Stimulated activated CD4-positive, alpha-beta T cell treated with anti-CD3 and anti-CD28 coated beads, Interleukin-15, amount 100 ng/mL, for 1 hour (primary cell): ENCODE measurements at places on chromosomes 7 and 10.

GRCh38 chr7:603152-603951 lies 83.7 kb upstream of the PDGFA start:
- DNase-seq: no peak

DNA sequence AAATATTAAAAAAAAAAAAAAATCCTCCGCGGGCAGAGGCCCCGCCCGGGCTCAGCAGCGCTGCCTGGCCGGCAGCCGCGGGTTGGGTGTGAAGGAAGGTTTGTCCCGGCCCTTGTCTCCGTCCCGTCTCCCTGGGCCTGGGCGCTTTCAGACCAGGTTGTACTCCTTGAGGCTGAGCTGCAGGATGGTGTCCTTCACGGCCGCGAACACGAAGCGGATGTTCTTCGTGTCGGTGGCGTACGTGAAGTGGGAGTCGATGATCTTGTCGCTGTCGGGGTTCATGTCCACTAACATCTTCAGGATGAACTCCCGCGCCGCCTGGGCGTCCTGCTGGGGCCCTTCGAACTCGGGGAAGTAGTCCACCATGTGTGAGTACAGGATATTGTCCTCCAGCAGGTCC lies 123.7 kb upstream of the KCTD7 start:
- no peak for DNase-seq

DNA sequence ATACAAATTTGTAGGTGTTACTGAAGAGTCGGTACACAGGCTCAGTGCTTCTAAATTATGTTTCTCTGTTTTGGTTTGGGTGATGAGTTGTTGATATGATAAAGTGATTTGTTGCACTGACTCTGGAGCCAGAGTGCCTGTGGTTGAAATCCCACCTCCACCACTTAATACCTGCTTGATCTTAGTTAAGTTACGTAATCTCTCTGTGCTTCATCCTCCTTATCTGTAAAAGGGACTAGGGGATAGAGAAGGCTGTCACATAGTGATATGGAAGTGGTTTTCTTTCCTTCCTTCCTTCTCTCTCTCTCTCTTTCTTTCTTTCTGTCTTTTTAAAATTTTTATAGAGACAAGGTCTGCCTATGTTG lies 664 bp upstream of the HPS6 start:
- no peak for DNase-seq

GRCh38 chr7:69095649-69096048 lies 502.6 kb upstream of the AUTS2 start:
- no peak for DNase-seq

DNA sequence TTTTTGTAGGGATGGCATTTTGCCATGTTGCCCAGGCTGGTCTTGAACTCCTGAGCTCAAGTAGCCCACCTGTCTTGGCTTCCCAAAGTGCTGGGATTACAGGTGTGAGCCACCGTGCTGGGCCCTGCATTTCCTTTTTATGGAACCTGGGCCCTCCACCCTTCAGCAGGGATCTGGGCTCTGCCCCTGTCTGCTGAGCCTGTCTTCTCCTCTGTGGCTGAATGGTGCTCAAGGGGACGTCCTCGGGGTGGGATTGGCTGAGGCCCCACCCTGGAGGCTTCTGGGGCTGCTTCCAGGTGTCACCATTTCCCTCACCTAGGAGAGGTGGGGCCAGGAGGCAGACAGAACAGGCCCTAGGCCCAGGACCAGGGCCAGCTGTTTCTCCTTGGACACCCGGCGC lies 18.4 kb downstream of the FAM241B start:
- DNase-seq: no peak

- DNase-seq: no peak
Measured at GRCh38 chr10:43204042-43204942, 62.6 kb downstream of the RASGEF1A start.

DNA sequence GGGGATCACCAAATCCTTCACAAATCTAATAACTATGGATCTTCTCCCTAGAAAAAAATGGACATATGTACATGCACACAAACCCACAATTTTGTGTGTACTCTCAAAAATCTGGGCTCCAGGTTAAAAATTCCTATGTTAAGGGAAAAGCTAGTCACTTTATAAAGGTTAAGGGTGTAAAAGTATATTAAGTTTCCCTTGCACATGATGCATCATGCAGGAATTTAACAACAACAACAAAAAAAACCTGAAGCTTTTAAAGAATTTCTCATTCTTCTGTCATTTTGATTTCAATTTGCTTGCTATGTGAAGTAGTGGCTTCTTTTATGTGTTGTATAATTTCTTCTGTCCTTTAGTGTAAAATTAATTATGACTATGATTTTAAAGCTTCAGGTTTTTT lies 123.7 kb downstream of the CNOT4 start:
- no peak for DNase-seq

GRCh38 chr10:51400392-51401096 lies 298.9 kb downstream of the CSTF2T start:
- DNase-seq: no peak

DNA sequence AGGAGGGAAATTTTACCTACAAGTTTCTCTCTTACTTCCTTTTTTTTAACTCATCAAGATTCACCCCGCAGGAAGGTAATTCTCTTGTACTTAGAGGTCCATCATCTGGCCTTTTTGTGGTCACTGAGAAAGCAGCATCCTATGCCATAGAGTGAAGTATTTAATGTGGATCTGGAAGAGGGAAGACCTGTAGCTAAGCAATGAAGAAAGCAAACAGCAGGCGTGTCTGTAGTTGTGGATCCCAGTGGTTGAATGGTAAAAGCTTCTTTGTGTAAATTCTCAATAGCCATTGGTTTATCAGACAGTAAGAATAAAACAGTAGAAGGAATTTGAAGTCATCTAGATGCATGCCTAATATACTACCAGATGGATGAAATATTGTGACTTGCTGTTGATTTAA lies 196.4 kb downstream of the ANKRD7 start:
- no peak for DNase-seq

GRCh38 chr7:133358708-133359107 lies 105.8 kb downstream of the EXOC4 start:
- no peak for DNase-seq

DNA sequence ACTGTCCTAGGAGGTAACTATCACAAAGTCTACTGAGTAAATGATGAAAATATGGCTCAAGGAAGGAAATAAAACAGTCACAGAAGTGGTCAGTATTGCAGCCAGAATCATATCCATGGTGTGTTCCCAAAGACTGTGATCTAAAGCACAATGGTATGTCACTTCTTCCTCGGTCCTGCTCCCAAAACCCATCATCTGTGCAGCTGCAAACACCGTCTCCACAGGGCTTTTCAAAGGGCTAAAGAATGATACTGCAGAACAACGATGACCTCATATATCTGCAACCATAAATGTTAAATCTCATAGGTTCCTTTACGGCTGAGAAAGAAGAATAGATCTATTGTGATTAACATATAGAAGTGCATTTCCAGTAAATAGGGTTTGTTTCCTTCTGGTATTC lies 465.0 kb downstream of the GRID1 start:
- no peak for DNase-seq
